Activated B cell treated with CpG ODN at 0.5 μM for 24 hours (primary cell): ENCODE measurements at places on chromosomes 6 and 20. TPM values are rescaled to one million over a fixed set of nuclear protein-coding genes. Genes with fewer than 3 reads are reported as not detected.

DNA sequence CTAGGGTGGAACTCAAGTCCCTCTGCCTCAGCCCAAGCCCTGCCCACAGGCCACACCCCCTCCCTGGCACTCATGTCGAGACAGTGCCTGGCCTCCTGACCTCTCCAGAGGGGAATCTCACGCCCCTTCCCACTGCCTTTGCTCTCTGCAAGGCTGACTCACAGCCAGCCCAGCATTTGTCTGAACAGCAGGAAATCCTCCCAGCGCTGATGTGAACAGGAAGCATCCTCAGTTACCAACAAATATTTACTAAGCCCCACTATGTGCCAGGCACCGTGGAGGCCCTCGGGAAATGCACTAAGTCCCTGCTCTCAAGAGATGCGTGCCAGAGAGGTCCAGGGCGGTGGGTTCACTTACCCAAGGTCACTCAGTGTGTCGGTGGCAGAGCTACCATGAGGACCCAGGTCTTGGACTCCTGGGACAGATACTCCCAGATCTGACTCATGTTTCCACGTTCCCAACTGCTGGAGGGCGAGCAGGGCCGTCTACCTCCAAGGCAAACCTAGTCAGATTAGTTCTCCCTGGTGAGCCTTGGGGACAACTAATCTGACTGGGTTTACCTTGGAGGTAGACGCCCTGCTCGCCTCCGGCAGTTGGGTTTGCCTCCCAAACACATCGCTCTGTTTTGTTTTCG is 7.8 kb downstream of the ADA start:
- H3K27me3 ChIP-seq, result no peaks in the 10 kb centered on the region
- H3K4me1 ChIP-seq, result peaks cover 81% of the 10 kb centered on the region

DNA sequence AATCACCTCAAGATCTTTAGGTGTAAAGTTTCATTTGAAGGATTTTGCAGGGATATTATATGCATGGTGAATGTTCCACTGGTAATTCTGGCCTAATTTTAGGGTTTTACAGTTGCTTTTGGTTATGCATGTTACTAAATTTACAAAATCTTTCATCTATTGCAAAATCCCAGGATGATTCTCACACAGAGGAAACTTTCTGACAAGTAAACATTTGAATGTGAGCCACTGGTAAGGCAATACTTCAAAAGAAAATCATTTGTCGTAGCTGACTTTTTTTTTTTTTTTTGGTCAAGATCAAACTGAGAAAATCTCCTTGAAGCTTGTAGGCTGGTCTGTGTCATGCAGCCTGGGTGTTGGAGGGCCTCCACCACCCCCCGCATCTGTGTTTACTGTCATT is 141.9 kb upstream of the EXOC2 start:
- H3K27ac ChIP-seq, result no peak overlapping the region
- H3K27me3 ChIP-seq, result peaks cover 11% of the 10 kb centered on the region
- peaks cover 5% of the 10 kb centered on the region for H3K4me1 ChIP-seq
- no peak for DNase-seq
- H3K36me3 ChIP-seq, result no peaks in the 10 kb centered on the region

TMEM217 gene
- 0.54 and 1.0 TPM in 2 replicates for total RNA-seq

DNA sequence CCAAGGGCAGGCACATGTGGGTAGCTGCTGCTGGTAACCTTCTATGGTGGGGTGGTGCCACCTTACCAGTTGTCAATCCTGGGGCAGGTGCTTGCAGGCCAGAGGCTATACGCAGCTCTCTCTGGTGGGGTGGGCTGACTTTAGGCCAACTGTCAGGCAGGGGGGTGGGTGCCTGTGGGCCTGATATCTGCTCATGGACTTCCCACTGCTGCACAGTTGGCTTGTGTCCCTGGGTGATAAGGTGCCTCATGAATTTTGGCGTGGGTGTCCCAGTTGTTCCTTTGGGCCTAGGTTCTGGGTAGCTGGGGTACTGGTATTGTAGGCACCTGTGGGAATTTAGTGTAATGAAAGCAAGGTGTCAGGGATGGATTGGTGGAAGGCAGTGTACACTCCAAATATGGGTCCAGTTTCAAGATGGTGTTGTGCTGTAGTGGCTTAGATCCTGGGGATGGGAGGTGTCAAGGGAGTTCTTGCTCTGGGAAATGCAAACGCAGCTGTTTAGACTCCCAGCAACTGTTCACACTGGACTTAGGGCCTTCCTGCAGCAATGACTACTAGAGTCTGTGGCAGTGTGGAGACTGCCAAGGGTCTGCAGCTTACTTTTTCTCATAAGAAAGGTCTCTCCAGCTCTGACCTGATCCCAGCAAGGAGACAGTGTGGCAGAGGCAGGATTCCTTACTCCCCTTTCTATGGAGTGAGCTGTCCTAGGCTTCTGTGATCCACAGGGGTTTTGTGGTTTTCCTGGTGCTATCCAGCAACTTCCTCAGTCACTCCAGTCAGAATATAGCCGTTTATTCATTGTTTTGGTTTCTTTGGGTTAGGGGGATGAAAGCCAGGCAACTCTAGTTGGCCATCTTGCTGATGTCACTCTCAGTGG is 128.2 kb downstream of the CRYBG1 start:
- H3K36me3 ChIP-seq, result no peaks in the 10 kb centered on the region
- no peak overlapping the region for H3K27ac ChIP-seq
- H3K27me3 ChIP-seq, result no peaks in the 10 kb centered on the region
- no peak for DNase-seq
- no peak overlapping the region for H3K4me3 ChIP-seq
